ENCODE measurements at places on chromosomes 1 and 21.
A peak's percentile ranks its signal among the peaks of the same experiment; 100 is the strongest.

- no peak for DNase-seq
These were observed 18.7 kb downstream of the ADAMTS5 start for GRCh38 chr21:26948194-26948593.

GRCh38 chr1:117237726-117238381, 27.1 kb upstream of the VTCN1 start:
- no peak for DNase-seq

DNA sequence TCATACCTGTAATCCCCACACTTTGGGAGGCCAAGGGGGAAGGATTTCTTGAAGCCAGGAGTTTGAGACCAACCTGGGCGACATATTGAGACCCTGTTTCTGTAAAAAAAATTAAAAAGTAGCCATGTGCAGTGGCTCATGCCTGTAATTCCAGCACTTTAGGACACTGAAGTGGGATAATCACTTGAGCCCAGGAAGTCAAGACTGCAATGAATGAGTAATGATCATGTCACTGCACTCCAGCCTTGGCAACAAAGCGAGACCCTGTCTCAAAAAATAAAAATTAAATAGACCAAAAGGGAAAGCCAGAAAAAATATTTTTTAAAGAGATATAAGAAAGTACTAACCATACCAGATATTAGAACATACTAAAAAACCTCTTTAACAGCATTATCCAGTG, 44.7 kb upstream of the LYPLAL1 start:
- DNase-seq: no peak

DNA sequence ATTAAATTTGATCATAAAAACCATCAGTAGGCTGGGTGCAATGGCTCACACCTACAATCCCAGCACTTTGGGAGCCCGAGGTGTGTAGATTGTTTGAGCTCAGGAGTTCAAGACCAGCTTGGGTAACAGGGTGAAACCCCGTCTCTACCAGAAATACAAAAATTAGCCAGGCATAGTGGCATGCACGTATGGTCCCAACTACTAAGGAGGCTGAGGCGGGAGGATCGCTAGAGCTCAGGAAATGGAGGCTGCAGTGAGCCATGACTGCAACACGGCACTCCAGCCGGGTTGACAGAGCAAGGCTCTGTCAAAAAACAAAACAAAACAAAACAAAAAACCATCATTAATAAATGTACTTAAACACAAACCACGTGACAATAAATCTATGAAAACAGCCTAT, 61.0 kb downstream of the ARID4B start:
- DNase-seq: no peak

DNA sequence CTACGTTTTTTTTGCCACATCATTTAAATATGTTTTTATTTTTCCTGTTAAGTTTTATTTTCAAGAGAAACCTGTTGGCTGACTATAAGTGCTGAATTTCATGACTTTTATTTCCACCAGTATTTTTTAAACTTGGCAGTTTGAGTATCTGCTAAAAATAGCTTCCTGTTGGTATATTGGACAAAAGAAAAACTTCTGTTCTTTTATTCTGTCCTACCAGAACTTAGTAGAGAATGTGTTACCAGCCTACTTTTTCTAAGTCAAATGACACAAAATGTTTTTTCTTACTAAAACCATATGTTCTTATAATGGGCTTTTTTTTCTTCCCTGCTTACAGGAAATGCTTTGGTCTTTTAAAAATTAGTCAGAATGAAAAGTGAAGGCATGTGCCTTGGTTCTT, 7.6 kb downstream of the DR1 start:
- no peak for DNase-seq

DNA sequence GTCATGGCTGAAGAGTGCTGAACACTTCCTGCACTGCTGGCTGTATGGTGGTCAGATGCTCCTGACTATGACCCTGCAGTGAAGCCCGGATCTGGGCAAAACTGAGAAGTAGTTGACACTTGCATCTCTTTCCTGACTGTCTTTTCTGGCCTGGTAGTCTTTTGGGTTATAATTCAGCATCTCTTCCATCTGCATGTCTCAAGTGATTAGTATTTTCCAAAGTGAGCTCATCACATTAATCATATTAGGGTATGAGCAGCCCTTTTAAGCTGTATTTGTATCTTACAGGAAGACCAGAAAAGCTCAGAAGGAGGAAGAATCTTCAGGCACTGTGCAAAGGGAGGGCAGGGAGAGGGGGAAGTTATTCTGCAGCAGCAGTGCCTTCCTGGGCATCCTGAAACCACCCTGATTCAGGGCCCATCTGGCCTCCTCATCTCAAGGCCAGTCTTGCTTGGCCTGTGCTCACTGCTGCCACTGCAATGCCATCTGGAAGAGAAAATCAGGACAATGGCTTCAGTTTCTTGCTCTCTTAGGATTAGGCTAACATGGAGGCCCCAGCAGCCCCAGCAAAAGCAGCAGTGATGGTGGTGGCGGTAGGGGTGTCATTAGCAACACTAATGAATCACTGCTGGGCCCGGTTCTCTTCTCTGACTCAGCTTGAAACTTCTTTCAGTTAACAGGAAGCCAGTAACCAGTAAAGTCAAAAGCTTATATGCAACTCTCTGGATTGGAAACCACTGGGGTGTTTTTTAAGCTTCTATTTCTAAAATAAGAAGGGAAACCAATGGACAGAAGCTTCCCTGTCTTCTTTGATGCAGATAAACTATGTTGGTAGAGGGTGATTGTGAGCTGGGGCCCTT, 63.3 kb upstream of the WDR26 start:
- peak; percentile 28 for DNase-seq

GRCh38 chr1:214466403-214467077, 84.9 kb downstream of the PTPN14 start:
- no peak for DNase-seq

DNA sequence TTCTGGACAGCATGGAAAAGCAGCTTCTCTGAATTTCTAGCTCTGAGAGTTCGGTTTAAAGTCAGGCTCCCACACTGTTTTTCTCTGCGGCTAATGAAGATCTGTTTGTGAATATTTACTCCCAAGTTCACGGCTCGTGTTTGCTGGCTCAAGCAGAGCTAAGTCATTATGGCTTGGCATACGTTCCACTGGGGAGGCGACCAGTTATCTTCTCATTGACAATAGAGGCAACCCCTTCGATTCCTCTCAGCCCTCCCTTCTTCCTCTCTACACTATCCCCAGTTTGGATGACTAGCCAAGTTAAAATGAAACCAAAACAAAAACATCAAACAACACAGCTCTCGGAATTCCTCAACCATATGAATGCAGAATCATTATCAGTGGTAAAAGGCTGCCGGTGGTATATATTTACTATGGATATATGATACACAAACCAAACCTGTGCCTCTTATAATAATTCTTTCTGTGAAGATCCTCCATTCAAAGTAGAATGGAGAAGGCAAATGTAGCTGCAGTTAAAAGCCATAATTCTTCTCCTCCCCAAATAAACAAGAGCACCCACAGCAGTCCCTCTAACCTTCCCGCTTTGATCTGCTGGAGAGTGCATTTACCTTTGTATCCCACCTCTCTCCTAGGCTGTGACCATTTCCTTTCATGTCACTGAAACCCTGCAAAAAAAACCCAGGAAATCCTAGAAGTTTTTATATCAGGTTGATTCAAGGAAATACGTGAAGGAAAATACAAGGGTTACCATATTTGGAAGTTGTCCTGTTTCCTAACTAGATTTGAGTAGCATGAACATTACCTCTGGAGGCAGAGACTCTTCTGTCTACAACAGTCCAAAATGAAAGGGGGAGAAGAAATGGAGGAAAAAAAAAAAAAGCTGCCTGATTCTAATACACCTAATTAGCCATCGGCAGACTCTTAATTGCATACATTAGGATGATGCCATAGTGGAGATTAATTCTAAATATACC, 108.3 kb upstream of the USH2A start:
- DNase-seq: no peak

- no peak for DNase-seq
These were observed 64.6 kb downstream of the NMNAT2 start for GRCh38 chr1:183353597-183353996.

DNA sequence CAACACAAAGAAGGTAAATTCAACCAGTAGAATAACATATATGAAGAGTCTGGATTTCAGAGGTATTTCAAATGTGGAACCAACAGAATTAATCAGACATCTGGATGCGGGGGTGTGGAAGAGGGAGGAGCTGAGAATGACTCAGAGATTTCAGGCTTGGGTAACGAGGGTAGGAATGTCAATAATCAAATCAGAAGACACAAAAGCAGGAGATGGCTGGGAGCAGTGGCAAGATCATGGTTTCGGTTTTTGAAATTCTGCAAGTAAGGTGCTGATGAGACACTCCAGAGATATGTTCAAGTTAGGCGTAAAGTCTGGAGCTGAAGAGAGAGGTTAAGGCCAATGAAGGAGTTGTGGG, 64.0 kb downstream of the PLPPR5 start:
- no peak for DNase-seq

DNA sequence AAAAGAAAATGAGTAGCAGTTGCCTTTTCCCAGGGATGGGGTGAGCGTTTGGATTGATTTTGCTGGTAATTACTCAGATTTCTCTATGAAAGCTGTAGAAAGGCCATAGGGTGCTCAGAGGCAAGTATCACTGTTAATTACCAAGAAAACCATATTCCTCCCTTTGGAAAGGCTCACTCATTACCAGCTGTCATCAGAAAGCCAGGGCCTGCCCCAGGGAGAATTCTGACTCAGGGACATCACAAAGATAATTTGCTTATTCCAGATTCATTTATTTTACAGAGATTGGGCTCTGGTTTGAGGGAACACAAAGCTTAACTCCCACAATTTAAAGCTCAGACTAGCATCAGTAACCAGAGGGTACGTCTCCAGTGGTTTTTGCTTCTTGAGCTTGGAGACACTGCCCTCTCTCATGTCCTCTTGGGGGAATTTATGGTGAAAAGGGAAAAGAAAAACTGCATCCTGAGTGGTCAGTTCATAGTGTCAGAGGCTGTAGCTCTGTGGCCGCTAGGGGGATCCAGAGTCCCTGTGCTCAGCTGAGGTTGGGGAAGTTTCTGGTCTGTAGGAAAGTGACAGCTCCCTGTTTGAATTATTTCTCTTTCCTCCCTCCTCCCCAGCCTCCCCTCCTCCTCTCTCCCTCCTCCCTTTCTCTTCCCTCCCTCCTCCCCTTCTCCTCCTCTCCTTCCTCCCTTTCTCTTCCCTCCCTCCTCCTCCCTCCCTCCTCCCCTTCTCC, 204.3 kb downstream of the KCNJ6 start:
- no peak for DNase-seq

DNA sequence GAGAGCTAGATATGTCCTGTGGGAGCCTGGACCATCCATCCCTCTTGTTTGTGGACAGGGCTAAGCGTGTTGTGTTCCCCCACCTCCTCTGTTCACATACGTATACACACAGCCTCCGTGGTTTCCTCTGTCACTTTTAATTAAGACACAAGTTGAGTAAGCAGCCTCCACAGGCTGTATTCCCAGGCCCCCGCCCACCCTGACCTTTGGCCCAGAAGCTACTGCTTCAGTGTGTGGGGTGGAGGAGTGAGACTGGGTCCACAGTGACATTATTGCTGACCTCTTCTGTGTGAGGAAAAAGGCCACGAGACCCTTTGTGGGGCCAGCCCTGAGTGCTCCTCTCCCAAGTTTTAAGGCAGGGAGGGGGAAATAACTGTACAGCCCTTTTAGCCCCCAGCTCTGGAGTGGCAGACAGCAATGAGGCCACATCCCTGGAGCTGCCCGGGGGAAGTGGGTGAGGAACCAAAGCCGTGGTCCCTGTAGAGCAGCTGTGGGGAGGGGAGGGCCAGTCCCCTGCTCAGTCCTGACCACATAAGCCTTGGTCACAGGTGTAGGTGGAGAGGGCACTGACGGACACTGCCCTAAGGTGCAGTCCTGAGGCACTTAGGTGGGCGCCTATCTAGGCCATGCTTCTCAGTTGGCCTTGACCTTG, 4.4 kb downstream of the ELOVL1 start:
- DNase-seq: no peak

DNA sequence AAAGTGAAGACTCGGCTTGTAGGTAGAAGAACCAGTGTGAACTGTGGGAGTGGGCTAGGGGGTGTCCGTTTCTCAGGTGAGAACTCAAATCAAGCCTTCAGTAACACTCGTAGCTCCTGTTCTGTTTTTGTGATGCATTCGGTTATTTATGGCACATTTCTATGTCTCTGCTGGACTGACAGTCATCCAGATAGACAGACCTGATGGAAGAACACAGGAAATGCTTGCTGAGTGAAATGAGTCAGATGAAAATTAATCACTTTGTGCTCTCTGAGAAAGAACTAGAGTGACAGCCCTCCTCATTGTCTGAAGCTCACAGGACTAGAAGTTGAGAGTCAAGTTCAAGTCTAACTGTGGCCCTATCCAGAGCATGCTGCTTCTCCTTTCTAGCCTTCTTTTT, 360.1 kb upstream of the PLXNA2 start:
- no peak for DNase-seq

GRCh38 chr1:104874044-104874443, 1124.3 kb downstream of the AMY1C start:
- no peak for DNase-seq

GRCh38 chr21:16663436-16663835, 849.4 kb upstream of the CXADR start:
- no peak for DNase-seq

DNA sequence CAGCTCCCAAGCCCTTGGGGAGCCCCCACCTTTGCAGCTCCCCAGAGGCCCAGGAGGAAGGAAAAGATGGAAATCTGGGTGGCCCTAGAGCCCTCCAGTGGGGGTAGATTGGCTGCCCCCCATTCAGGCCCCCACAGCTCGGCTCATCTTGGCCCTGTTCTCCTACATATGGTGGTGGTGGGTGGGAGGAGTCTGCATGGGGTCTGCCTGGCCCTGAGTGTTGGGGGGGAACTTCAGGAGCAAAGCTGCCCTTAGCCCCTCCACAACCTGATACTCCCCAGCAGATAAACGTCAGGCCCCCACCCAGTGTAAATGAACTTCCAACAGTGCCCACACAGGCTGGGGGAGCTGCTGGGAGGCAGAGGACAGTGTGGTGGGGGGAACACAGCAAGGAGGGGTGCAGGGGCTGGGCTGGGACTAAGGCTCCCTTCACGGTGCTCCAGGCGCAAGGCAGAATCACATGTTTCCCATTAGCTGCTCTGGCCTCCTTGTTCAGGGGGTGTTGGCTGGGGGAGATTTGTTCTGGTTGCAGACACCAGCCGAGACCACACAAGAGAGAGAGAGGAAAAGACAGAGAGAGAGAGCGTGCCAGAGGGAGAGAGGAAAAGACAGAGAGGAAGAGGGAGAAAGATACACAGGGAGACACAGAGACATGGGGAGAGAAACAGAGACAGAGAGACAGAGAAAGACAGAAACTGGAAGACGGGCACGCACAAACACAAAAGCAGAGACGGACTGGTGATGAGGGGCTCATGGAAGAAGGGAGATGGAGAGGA, 42.6 kb downstream of the AHDC1 start:
- DNase-seq: no peak

DNA sequence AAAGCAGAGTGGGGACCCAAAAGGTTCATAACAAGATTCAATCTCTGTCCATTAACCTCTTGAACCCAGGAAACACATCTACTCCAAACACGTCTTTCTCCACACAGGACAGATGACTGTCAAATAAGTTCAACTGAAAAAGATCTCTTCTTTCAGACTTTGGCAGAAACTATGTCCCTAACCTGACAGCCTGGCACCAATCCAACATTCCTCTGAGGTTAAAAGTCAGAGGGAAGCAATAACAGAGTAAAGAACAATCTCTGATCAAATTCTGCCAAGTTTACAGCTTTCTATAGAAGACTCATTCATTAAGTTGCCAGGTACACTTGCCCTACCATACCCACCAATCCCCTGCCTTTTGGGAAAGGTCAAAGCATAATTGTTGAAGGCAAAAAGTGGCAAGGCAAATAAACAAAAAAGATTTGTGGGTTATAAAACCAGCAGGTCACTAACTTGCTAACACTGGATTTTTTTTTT, 31.9 kb downstream of the OTUD7B start:
- DNase-seq: no peak

Measured in activated CD8-positive, alpha-beta memory T cell treated with anti-CD3 and anti-CD28 coated beads for 48 hours (primary cell).